ENCODE measurements at places on chromosomes 7 and 10.

DNA sequence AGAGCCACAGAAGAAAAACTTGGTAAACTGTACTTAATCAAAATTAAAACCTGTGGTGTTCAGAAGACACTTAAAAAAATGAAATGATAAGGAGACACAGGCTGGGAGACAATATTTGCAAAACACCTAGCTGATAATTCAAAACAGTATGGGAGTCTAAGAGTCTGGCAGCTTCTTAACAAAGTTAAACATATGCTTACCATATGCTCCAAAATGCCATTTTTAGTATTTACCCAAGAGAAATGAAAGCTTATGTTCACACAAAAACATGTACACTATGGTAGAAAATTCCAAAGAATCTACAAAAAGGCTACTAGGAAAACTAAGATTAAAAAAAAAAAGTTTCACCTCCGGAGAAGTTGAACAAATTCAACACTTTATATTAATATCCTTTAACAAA lies 48.6 kb downstream of the ITGB1 start:
- DNase-seq, result no peak

DNA sequence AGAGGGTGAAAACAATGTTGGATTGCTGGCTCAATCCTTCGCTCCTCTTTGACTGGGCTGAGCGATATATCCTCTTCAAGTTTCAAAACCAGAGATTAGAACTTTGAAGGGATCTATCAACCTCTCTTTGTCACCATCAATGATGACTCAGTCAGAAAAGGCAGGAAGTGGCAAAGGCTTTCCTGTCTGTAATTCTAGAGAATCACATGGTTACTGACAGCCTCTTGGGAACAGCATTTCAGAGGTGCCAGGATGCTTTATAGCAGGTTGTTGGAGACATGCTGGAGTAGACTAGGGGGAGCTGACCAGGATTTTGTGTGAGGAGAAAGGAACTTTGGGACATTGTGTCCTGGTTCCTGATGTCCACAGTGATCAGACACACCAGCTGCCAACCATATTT lies 81.3 kb downstream of the PRKCQ start:
- DNase-seq, result no peak

- no peak for DNase-seq
These were observed 131.2 kb downstream of the SMURF1 start for GRCh38 chr7:99012722-99013121.

- no peak for DNase-seq
These were observed 176.7 kb upstream of the ZNF32 start for GRCh38 chr10:43825421-43825820.

GRCh38 chr10:13972609-13973008 lies 358.1 kb downstream of the FRMD4A start:
- no peak for DNase-seq

GRCh38 chr10:86690657-86691084 lies 22.4 kb downstream of the LDB3 start:
- no peak for DNase-seq

DNA sequence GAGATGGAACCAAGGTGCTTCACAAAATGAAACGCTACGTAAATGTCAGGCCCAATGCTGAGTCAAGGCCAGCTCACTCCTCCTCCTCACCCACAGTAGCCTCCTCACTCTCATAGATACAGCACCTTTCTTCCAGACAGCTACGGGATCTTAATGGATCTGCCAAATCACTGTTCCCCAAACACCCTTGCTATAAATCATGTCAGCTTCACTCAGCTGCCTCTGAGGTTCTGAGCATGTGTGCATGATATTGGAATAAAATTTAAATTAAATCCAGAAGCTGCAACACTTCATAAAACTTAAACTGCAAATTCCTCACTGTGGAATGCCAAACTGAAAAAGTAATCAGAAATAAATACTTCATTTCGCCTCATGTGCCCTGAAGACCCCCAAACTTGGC lies 14.7 kb upstream of the CPXM2 start:
- DNase-seq, result no peak

GRCh38 chr7:110007320-110008063 lies 1083.4 kb upstream of the LRRN3 start:
- DNase-seq, result no peak

GRCh38 chr10:97099868-97100267 lies 85.9 kb downstream of the SLIT1 start:
- DNase-seq, result no peak

DNA sequence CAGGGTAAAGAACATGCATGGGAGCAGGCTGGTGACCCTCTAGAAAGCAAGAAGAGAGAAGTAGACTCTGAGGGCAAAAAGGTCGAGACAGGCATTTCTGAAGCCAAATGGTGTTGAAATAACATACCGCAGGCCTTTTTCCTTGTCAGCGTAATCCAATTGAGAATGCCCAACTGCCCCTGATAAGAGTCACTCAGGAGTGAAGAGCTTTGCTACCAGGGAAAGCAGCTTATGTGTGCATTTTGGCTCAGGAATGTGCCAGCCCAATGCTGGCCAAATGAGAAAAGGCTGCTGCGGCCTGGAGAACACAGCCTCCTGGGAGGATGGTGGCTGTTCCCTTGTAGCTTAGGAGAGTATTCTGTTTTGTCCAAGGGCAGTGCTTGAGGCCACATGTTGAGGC lies 61.4 kb upstream of the NFKB2 start:
- DNase-seq, result no peak

GRCh38 chr7:132508724-132509353 lies 67.4 kb downstream of the PLXNA4 start:
- DNase-seq, result no peak

DNA sequence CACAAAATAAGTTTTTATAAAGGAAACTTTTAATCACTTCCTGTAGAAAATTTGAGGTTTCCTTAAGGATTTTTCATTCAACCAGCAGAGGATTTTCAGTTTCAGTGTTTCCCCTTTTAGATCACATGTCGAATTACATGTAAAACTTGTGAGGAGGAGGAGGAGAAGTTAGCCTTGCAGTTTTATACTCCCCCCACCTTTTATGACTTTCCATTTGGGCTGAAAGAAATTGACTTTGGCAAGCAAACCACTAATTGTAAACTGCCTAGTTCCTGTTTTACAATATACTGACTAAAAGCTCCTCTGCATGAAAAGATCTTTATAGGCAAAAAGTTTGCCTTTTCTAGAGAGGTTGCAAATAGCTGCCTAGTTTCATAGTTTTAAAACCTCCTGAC lies 3.0 kb downstream of the BAMBI start:
- no peak for DNase-seq

- DNase-seq, result no peak
These were observed at the start of gene TMEM196 for GRCh38 chr7:19772841-19773760. Gene TMEM196 (minus strand): TSS chr7:19773617. CDS start chr7:19772696, 921 bp downstream.

GRCh38 chr7:78164459-78164858 lies 365.9 kb downstream of the PHTF2 start:
- no peak for DNase-seq

All from activated T-helper 1 cell treated with anti-CD3 and anti-CD28 coated beads, Interleukin-2, amount 50 U/mL, for 16 hours (primary cell).